ENCODE measurements at places on chromosomes 16 and 17.
A peak's percentile ranks its signal among the peaks of the same experiment; 100 is the strongest.

GRCh38 chr17:75077496-75078283 is 10.1 kb upstream of the SLC16A5 start:
- no peak for DNase-seq

DNA sequence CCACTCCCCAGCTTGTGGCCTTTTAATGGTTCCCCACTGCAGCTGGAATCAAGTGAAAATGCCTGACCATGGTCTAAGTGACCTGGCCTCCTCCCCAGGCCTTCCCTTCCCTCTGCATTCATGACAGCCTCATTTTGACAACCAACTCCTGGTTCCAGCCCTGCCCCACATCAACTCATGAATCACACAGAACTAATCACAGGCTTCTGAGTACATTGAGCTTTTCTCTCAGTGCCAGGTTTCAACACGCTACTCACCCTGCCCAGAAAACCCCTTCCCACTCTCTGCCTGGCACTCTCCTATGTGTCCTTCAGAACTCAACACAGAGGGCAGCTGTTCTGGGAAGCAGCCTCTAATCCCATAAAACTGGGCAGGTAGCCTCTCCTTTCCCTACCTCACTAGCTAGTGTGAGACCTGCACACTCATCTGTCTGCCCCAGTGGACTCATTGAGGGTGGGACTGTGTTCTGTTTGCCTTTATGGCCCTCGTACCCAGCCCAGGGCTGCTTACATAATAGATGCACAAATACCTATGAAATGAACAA is 313.6 kb downstream of the GRIN2A start:
- DNase-seq: no peak

- no peak for DNase-seq
Measured at GRCh38 chr17:47996201-47996600, 25.3 kb downstream of the CDK5RAP3 start.

GRCh38 chr17:36870720-36870999 is 66.6 kb upstream of the LHX1 start:
- DNase-seq: no peak

GRCh38 chr16:78659216-78659615 is 559.8 kb downstream of the WWOX start:
- DNase-seq: no peak

DNA sequence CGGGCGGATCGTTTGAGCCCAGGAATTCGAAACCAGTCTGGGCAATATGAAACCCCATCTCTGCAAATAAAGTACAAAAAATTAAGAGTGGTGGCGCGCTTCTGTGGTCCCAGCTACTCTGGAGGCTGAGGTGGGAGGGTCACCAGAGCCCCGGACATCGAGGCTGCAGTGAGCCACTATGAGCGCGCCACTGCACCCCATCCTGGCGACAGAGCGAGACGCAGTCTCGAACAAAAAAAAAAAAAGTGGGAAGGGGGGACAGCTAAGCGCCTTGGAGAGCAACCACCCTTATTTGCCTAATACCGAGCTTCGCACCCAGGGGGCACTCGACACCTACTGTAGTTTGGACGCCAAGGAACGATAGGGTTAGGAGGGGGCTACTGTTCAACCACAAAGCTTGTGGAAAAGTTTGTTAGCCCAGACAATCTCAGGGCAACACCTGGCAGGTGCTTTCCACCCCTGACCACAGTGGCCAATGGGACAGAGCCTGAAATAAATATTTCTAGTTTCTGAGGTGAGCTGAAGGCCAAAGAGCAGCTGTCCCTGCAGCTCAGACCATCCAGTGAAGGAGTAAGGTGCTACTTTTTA is 847 bp upstream of the PSMC3IP start:
- DNase-seq: peak; percentile 42

- no peak for DNase-seq
Measured at GRCh38 chr17:14019186-14019956, 49.9 kb upstream of the COX10 start.

- peak; percentile 19 for DNase-seq
Measured at GRCh38 chr16:56708525-56709442, 21.1 kb upstream of the NUP93 start.

- no peak for DNase-seq
Measured at GRCh38 chr17:30084788-30085187, 31.8 kb upstream of the NSRP1 start.

DNA sequence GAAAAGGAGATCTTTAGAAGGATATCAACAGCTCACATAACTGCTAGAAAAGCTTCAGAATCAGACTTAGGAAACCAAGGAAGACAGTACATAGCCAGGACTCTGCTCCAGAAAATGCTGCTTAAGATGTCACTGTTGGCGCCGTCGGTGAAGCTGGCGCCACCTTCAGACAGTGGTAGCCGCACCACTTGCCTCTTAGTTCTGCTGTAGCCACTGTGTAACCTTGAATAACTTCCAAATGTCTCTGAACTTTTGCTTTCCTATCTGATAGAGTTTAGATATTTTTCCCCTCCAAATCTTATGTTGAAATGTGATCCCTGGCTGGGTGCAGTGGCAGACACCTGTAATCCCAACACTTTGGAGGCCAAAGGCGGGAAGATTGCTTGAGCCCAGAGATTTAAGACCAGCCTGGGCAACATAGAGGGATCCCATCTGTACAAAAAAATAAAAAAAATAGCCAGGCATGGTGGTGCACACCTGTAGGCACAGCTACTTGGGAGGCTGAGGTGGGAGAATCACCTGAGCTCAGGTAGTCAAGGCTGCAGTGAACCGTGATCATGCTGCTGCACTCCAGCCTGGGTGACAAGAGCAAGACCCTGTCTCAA is 6.3 kb upstream of the USP31 start:
- DNase-seq: no peak

DNA sequence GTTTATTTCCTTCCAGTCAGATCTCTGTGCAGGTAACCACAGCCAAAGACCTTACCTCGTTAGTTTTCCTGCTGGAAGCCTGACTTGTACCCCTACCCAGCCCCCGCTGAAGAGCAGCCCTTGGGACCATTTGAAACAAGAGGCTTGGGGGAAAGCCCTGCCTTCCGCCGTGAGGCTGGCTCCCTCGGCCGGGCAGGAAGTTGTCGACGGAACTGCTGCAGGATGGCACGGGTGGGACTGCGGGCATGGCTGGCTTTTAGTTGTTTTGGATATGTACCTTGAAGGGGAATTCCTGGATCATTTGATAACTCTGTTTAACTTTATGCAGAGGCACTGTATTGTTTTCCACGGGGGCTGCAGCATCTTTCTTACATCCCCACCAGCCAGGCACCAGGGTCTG is 49.0 kb upstream of the ENDOV start:
- no peak for DNase-seq

GRCh38 chr17:1847191-1847590 is 17.4 kb downstream of the RPA1 start:
- no peak for DNase-seq

GRCh38 chr16:19105891-19106624 is 7.7 kb upstream of the ITPRIPL2 start:
- no peak for DNase-seq

DNA sequence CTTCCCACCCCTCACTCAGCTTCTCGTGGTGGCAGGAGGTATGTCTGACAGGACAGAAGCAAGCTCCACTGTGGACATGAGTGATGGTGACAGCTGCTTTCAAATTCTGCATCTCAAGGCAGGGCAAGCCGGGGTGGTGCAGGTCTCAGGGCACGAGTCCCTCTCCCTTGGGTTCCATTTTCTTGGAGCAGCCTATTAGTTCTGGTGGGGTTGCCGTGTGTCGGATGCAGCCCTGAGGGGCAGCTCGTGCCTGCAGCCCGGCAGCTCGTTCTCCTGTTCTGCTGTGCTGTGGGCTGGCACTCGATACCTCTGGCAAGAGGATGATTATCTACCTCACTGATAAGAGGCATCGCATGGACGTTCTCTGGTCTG is 16.5 kb upstream of the CLEC18C start:
- DNase-seq: no peak

DNA sequence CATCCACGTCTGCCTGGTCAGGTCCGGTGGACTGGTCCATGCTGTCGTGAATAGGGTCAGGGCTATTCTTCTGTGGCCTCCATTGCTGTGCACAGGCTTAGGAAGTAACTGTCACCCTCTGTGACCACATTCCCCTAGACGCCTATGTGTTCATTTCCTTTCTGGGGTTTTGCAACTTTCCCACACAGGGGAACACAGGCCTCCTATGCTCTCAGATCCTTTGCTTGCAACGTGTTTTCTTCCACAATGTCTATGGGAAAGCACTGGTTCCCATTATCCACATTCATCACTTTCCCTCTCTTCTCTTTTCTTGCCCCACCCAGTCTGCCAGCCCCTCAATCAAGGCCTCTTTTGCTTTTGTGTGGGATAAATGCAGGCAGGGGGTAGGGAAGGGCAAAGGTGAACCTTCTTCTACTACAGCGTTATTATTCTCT is 43.2 kb upstream of the DNAJA2 start:
- DNase-seq: no peak

DNA sequence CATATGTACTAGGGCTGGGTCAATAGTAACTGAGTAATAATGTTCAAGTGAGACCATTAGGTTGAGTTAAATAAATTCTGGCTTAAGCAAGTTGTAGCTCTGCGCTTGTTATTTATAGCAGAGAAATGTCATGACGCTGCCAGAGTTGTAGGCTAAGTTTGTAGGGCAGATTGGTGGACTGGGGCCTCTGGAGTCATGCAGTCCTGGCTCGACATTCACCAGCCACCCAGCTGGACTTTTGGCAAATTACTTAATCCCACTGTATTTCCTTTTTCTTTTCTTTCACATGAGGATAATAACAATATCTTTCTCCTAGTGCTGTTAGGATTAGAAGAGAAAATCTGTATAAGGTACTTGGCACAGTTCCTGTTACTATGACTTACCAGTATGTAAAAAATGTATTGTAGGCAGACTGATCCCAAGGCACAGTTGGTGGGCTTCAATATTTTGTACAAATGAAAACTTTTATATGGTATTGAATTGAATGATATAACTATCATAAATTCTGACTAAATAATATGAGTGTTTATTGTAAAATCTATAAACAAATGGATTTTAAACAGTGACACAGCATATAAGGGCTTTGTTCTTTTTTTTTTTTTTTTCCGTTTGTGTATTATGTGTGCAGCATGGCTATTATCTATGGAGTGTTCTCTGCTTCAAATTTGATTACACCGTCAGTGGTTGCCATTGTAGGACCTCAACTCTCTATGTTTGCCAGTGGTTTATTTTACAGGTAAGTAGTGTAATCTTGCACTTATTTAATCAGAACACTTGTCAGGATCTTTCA is 2.6 kb downstream of the MFSD11 start:
- DNase-seq: no peak

DNA sequence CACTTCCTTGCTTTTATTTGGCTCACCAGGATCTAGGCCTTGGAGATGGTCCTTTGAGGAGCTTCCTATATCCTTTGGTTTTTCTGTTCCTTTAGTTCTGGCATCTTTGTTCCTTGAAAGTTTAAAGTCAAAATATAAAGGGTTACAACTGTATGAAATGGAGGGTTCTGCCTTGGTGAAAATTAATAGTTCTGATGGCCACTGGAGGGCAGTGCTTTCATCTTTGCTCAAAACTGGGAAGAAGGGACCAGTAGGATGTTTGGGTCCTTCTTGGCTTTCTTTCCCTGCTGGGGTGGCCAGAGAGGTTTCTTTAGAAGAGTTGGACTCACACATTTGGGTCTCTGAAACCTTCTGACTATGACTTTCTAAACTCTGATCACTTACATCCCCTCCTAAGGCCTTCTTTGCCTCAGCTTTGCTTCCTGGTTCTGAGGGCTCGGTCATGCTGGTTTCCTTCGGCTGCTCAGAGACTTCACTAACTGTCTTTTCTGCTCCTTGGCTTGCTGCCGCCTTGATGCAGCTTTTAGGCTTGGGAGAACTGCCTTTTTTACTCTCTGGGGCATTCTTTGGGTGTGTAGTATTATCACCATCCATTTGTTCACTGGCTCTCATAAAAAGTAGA is 10.9 kb upstream of the ITGA2B start:
- DNase-seq: no peak

- no peak for DNase-seq
Measured at GRCh38 chr16:55055262-55055661, 124.6 kb downstream of the IRX5 start.

DNA sequence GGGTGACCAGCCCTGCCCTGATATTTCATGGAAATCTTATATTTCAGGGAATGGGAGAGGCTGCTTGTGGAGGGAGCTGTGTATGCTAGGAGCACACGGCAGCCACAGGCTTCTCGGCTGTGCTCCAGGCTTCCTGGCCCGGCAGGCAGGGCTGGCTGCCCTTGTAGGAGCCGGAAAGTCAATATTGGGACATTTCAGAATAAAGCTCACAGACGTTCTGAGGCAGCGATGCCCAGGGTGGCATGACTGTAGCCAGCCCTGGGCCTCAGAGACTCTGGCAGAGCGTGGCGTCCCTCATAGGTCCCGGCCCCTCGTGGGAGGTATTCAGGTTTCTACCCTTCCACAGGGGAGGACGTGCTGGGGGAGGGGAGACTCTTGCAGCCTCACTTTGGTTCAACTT is 65.7 kb downstream of the BANP start:
- no peak for DNase-seq

GRCh38 chr16:89448656-89449055 is 41.7 kb downstream of the ANKRD11 start:
- no peak for DNase-seq

DNA sequence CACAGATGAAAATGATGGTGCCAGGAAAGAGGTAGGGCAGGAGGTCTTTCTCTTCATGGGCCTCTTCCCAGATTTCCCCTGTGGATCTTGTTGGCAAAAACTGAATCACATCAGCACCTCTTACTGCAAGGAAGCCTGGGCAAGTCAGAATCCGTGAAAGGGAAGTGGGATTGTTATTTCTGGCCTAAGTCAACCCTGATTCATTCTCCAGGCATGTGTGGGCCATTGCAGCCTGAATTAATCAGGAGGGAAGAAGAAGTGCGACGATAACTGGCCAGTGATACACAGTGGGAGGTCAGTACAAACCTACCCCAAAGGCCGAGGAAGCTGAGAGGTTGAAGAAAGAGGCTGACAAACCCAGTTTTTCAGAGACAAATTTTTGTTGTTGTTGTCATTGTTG is 17.9 kb upstream of the NSMCE1 start:
- no peak for DNase-seq

GRCh38 chr16:28477311-28477920 is 5.3 kb upstream of the NPIPB7 start:
- no peak for DNase-seq

- DNase-seq: no peak
Measured at GRCh38 chr17:41974031-41974430, 7.4 kb downstream of the CNP start.

DNA sequence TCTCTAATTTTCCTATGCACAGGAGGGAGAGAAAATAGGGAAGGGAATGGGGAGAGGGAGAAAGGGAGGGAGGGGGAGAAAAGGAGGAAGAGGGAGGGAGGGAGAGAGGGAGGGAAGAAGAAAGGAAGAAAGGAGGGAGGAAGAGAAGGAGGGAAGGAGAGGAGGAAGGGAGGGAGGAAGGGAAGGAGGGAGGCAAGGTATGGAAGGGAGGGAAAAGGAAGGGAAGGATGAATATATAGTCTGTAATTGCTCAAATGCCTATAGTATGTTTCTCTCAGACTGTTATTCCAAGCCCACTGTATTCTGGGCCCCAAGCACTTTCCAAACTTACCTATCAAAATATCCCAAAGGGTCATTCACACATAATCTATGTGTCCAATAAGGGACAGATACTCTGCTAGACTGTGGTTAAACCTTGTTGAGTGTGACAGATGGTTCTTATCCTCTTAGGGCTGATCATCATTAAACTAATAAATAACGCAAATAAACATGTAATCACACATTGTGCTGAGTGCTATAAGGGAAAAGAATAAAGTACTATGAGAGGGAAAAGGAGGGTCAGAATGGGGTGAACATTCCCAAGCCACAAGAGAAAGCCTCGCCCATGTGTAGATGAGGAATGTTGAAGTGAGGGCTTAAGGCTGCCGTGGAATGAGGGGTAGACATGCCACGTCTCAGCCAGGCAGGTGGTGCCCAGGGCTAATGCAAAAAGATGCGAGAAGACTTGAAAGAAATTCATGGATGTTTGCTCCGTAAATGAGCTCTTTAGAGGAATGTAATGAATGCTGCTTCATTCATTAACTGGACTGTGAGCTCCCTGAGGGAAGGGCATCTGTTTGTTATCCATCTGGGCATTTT is 30.6 kb downstream of the ASIC2 start:
- no peak for DNase-seq

Data from activated CD8-positive, alpha-beta memory T cell treated with anti-CD3 and anti-CD28 coated beads for 48 hours (primary cell).